ENCODE measurements at places on chromosomes 3 and 15. TPM values are rescaled to one million over a fixed set of nuclear protein-coding genes. Genes with fewer than 3 reads are reported as not detected.

The PLSCR5 gene
- not detected for total RNA-seq

The LYZL4 gene
- total RNA-seq: not detected

GRCh38 chr3:100358413-100358812, 23.9 kb downstream of the NIT2 start:
- no peak for DNase-seq

The ZFYVE19 gene
- total RNA-seq: 24.9 TPM

DNA sequence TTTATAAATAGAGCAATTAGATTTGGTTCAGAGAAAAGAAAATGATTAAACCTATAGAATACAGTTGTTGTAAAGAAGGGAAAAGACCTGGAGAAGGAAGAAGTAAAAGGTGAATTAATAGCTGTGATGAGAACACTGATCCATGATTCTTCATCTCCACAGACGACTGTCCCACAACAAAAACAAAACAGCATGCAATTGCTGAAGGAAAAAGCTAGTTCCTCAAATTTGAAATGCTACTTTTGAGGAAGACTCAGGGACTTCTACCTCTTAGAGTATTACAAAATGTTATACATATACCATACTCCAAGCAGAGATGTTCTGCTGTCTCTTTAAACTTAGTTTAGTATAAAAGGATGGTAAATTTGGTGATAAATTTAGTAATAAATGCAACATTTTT, 21.5 kb downstream of the ALCAM start:
- no peak for DNase-seq

Data from sciatic nerve (tissue), 2 donors.